ENCODE measurements at places on chromosomes 3 and 15.

DNA sequence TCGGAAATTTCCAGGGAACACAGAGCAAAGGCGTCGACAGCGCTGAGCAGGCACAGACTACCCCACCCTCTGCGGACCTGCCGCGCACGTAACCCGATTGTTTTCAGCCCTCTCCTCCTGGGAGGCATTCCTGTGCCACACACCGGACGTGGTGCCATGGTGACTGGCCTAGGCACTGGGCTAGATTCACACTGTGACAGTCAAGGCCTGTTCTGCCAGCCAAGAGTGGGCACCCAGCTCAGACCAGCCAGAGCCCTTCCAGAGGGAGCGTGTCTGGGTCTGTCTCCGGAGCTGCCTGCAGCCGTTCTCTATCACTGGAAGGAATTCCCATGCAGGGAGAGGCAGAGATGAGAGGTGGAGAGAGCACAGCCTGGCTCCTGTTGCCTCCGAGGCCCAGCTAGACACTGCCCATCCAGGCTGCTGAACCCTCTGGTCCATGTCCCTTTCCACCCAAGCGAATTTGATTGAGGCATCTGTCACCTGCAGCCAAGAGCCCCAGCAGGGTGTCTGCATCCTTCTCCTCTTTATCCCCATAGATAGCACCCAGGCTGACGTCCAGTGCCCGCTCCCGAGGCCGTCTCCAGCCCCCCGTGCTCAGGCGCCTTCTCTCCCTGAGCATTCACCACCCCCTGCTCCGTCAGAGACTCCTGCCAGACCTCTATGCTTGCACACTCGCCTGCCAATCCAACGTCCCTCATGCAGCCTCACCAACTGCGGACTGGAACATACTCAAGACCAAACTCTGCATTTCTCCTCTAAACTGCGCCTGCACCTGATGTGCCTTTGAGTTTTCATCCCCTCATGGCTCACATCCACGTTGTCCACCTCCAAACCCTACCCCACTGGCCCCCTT, 267.5 kb downstream of the OCA2 start:
- no peak for DNase-seq

DNA sequence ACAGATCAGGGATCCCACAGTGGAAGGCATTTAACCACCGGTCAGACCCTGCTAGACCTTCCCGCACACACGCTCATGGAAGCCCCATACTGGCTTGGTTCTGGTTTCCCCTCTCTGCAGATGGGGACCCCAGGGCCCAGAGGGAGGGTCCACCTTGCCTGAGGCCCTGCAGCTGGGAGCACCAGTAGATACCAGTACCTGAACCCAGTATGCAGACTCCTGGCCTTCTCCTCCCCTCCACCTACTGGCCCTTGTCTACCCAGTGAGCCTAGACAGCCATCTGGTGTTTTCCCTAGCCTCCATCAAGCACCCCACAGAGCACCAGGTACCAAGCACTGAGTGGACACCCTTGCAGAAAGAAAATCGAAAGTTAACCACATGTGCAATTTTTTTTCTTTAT, 65.1 kb downstream of the MEGF11 start:
- no peak for DNase-seq

- DNase-seq = peak; percentile 67
These were observed 113.5 kb downstream of the FNDC3B start for GRCh38 chr3:172152874-172153273.

GRCh38 chr3:152157337-152157736, 111.4 kb upstream of the MBNL1 start:
- no peak for DNase-seq

GRCh38 chr15:93703092-93703739, 528.1 kb upstream of the MCTP2 start:
- peak; percentile 73 for DNase-seq

DNA sequence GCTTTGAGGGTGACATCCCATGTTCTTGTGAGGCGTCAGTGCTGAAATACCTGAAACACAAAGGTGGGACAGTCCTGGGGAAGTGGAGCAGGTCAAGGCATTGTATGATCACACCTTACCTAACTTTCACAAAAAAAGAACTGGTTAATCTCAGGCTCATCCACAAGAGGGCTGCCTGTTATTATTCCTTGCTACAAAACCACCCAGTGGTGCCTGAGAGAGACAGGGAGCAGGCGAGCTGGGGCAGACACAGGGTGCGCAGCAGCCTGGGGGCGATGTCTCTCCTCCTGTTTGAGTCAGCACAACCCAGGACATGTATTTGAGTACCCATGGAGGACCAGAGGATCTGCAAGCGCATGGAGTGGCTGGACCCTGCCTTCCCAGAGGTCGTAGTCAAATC, 316.8 kb upstream of the ATP10A start:
- DNase-seq = peak; percentile 28

DNA sequence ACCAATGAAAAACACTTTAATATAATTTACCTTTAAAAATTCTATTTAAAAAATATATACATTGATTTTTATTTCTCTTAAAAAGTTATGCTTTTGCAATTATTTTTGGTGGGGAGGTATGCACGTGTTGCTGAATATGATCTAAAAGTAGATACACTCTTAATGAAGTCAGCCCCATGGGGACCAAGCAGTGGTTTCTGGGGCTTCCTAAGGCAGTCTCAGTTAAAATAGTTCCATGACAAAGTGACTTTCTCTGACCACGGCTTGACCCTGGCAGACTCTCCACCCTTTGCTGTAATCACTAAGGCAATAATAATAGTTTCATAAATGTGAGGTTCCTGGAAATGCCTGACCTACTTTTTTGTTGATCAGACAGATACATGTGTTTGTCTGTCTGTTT, 50.4 kb downstream of the CCR4 start:
- DNase-seq = peak; percentile 4

GRCh38 chr15:86237111-86237500, 157.4 kb downstream of the AGBL1 start:
- DNase-seq = no peak

DNA sequence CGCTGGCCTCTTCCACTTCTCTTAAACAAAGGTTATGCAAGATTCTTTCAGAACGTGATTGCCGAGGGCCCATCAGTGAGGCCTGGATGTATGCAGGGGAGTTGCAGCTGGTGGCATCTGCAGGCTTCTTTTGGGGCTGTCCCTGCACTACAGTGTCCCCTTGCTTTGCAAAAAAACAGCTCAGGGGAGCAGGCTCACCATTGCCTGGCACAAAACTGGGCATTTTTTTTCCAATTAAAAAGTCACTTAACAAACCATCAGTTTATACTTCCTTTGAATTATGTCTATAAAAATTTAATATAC, 148.6 kb downstream of the ATP10A start:
- no peak for DNase-seq

- no peak for DNase-seq
These were observed 19.1 kb downstream of the GPR15 start for GRCh38 chr3:98550833-98551232.
